Right ventricle myocardium superior (tissue), 1 donor: ENCODE measurements at places on chromosomes 1 and 21.
A peak's percentile ranks its signal among the peaks of the same experiment; 100 is the strongest.

DNA sequence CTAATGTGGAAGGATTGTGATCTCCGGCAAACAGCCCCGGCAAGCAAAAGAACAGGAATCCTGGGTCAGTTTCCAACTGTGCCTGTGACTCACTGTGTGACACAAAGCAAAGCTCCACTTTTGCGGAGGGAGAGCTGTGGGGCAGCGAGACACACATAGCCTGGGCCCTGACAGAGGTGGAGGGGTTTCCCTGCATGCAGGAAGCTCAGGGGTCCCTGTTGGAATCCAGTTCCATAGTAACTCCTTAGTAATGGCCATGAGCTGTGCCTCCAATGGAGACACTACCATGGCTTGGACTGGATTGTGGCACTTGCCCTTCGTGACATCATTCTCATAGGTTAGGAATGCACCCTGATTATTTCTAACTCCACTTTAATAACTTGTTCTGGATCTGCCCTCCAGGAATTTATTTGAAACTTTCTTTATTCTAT, 47.0 kb upstream of the ATF3 start:
- DNase-seq: no peak

DNA sequence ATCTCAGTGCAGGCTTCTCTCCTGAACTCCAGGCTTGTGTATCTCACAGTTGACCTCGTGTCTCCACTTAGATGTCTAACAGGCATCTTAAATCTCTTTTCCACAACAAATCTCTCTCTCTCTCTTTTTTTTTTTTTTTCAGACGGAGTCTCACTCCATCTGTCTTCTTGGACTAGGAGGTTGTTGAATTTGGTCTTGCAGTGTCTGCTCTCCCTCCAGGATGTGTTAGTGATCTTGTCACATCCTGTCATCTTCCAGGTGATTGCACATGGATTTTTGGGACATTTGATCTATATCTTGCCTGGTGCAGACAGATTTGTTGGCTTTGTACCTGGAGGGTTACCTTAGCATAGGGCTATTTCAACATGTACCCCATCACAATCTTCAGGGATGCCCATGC, 26.5 kb upstream of the KCNA10 start:
- no peak for DNase-seq

GRCh38 chr1:246592695-246593094, 26.4 kb downstream of the CNST start:
- DNase-seq: no peak

GRCh38 chr1:209208648-209209047, 374.9 kb upstream of the CAMK1G start:
- no peak for DNase-seq

- no peak for DNase-seq
Measured at GRCh38 chr1:22315315-22316078, 136.2 kb upstream of the ZBTB40 start.

DNA sequence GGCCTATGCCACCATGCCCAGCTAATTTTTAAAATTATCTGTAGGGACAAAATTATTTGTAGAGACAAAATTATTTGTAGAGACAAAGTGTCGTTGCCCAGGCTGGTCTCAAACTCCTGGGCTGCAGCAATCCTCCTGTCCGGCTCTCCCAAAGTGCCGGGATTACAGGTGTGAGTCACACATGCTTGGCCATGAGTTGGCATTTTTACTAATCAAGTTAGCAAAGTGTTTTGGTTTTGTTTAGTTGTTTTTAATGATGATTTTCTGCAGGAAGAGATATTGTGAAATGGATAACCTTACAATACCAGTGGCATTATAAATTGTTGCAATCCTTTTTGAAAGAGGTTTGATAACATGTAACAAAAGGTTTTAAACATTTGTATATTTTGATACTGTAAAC, 65.3 kb upstream of the MAGI3 start:
- DNase-seq: no peak

- peak; percentile 50 for DNase-seq
Measured at GRCh38 chr1:109385417-109385816, 12.3 kb downstream of the SORT1 start.
